Forelimb muscle (tissue), 1 donor: ENCODE measurements at places on chromosomes 3 and 15.

DNA sequence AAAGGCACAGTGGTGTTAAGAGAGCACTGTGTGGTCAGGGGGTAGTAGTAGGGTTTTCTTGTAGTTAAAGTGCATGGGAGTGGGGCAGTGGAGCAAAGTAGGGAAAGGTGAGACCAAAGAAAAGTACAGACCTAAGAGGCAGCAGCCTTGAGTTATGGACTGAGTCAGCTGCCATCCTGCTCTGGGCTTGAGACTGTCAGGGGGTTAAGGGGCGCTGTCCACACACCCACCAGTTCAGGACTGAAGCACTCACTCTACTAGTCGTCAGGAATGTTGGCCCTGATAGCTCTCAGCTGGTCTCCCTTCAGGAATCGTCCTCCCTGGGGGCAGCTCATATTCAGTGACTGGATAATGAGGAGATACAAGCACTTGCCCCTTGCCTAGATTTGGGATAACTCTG lies 7.9 kb downstream of the CCR4 start:
- no peak for DNase-seq

DNA sequence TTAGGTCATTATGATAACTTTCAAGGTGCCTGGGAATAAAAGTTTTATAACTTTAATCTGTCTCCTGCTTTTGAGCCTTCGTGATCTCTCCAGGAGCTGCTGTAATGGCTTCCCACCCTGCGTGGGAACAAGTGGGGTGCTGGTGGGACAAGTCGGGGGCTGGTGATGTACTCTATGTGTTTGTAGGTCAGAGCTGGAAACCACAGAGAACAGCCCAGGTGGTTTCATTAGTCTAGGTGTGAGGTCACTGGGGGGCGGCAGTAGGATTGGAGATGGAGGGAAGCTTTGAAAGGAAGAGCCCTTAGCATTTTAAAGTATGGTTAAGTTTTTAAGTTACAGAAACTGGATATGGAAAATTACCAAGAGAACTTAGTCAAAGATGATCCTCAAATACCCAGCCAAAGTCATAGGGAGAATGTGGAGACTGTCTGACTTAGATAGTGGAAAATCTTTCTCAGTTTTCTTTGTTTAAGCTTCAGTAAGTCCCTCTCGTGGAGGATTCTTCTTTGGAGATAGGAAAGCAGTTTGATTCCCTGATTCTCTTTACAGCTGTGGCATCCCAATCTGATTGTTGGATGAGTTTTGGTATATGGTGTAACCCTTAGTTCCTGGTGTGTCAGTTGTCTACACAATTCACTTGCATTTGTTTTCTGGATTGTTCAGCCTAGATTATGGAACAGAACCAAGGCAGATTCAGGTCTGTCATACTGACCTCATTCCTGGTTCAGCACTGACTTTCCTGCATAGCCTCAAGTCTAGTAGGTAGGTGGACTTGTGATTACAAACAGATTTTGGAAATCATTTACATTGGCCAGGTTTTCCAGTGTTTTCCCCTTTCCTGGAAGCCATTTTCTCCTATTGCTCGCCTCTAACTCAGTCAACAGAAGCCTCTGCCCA lies 115.6 kb downstream of the FNDC3B start:
- DNase-seq = no peak

DNA sequence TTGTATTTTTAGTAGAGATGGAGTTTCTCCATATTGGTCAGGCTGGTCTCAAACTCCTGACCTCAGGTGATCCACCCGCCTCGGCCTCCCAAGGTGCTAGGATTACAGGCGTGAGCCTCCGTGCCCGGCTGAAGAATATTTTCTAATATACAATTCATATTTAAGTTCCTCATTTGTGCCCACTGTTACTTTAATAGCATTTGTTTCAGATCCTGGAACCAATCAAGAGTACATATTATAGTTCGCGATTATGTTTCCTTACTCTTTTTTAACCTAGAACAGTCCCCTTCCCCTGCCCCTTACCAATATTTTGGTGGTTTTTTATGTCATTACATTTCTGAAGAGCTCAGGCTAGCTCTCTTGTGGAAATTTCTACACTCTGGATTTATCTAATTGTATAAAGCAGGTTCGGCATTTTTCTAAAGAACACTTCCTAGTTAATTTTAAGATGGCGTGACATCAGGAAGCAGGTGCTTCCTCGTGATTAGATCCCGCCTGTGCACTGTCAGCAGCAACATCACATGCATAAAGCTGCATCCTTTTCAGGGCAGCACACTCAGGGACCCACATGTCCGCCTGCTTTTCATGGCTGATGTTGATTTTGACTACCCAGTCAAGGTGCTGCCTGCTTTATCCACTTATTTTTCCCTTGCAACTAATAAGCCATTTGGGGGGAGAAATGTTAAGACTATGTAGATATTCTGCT lies 88.7 kb upstream of the EPHB3 start:
- no peak for DNase-seq

- no peak for DNase-seq
These were observed 17.7 kb downstream of the CRTAP start for GRCh38 chr3:33131331-33132018.

DNA sequence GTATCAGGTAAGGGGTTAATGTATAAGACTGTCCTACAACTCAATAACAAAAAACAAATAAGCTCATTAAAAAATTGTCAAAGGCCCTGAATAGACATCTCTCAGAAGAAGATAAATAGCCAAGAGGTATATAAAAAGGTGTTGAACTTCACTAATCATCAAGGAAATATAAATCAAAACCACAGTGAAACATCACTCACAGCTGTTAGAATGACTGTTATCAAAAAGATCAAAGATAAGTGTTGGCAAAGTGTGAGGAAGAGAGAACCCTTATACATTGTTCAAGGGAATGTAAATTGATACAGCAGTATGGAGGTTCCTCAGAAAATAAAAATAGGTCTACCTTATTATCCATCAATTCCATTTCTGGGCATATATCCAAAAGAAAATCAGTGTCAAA lies 95.5 kb downstream of the FILIP1L start:
- DNase-seq = no peak

DNA sequence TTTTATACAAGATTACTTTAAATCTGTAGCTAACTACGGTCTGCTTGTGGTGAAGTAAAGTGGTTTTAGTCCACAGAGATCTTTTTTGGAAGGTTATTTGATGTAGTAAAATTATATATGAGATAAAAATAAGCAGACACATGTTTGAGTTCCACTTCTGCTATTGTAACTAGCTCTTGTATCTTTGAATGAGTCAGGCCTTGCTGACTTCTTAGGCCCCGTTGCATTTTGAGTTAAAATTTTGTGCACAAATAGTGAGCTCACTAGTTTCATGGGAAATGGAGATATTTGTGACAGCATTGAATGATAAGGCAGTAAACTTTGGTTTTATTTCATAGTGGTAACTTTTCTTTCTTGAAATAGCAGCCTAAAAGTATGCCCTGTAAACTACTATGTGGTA lies 42.6 kb downstream of the ARIH1 start:
- no peak for DNase-seq

- DNase-seq = no peak
These were observed 35.3 kb downstream of the ANXA2 start for GRCh38 chr15:60362321-60363086.
